ENCODE measurements at places on chromosomes 4 and X. TPM values are rescaled to one million over a fixed set of nuclear protein-coding genes. Genes with fewer than 3 reads are reported as not detected.

TMPRSS11D gene
- not detected for total RNA-seq

MND1 gene
- total RNA-seq: 0.25 TPM

SSX4 gene
- not detected for total RNA-seq

SEC31A gene
- 205 TPM for total RNA-seq

HTN1 gene
- not detected for total RNA-seq

ASB9 gene
- 5.9 TPM for total RNA-seq

FAM149A gene
- 21.2 TPM for total RNA-seq

STBD1 gene
- 6.5 TPM for total RNA-seq

GLRA2 gene
- total RNA-seq: not detected

PAGE5 gene
- total RNA-seq: not detected

ZMAT1 gene
- 6.6 TPM for total RNA-seq

TEX13B gene
- total RNA-seq: not detected

MSANTD1 gene
- 0.54 TPM for total RNA-seq

PDLIM3 gene
- total RNA-seq: 25.7 TPM

ARHGAP24 gene
- 16.5 TPM for total RNA-seq

ZNF630 gene
- 2.1 TPM for total RNA-seq

NAP1L5 gene
- 3.2 TPM for total RNA-seq

RRH gene
- total RNA-seq: not detected

DCAF8L2 gene
- total RNA-seq: not detected

SCD5 gene
- total RNA-seq: 32.4 TPM

ANOS1 gene
- total RNA-seq: 0.22 TPM

MANBA gene
- 8.3 TPM for total RNA-seq

FGA gene
- total RNA-seq: 30.3 TPM
